ENCODE measurements at places on chromosomes 13 and 19. TPM values are rescaled to one million over a fixed set of nuclear protein-coding genes. Genes with fewer than 3 reads are reported as not detected.
A peak's percentile ranks its signal among the peaks of the same experiment; 100 is the strongest.

DNA sequence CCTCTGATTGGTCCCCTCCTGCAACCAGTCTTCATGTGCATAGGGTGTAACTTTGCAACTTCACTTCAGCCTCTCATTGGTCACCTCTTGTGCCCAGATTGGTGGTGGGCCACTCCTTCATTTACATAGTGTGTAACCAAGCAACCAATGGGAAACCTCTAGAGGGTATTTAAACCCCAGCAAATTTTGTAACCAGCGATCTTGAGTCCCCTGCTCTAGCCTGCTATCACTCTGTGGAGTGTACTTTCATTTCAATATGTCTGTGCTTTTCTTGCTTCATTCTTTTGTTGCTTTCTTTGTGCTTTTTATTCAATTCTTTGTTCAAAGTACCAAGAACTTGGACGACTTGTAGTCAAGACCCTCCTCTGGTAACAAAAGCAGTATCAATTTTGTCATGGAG is 1336.9 kb upstream of the SPRY2 start:
- no peak for DNase-seq

DNA sequence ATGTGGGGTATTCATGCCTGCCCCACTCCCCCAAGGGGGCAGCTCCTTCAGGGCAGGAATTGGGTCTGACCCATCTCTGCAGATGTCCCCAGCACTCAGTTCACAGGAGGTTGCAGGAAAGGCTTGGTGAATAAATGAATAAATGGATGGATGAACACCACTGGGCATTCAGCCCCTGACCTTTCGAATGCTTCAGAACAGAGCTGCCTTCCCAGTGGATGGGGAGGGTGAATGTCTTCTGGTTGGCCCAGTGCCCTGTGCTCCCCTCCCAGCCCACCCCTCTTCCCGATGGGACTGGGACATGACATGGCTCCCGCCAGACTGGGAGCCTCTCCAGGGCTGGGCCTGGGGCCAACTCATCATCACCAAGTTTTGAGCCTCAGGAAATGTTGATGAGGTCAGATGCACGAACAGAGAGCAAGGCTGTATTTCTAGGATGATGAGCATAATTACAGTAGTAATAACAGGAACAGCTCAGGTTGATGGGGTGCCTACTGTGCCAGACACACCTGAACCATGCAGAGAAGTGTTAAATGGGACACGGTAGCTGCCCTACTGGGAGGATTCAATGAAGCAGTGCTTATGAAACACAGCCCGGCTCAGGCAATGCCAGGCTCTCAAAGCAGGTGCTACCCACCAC is 25.7 kb downstream of the VRK3 start:
- no peak for DNase-seq

- DNase-seq = no peak
Measured at GRCh38 chr19:6811906-6812305, 39.4 kb downstream of the VAV1 start.

GRCh38 chr13:73090116-73090822 is 31.5 kb downstream of the KLF5 start:
- no peak for DNase-seq

DNA sequence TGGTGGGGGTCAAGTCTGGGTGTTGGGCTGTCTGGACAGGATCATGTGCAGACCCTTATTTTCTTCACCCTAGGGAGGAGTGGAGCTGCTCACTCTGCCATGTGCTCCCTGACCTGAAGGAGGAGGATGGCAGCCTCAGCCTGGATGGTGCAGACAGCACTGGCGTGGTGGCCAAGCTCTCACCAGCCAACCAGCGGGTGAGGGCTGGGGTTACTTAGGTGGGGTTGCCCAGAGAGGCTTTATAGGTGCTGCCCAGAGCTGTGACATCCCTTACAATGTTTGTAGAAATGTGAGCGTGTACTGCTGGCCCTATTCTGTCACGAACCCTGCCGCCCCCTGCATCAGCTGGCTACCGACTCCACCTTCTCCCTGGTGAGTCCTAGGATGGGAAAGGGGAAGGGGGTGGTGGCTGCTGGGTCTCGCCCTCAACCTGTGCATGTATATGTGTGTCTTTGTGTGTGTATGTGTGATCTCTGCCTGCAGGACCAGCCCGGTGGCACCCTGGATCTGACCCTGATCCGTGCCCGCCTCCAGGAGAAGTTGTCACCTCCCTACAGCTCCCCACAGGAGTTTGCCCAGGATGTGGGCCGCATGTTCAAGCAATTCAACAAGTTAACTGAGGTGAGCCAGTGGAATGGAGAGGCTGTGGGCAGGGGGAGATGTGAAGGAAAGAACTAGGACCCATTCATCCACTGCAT is 5.1 kb downstream of the CHMP2A start:
- DNase-seq = no peak

Gene CERS1
- 4.5 TPM for polyA plus RNA-seq

DNA sequence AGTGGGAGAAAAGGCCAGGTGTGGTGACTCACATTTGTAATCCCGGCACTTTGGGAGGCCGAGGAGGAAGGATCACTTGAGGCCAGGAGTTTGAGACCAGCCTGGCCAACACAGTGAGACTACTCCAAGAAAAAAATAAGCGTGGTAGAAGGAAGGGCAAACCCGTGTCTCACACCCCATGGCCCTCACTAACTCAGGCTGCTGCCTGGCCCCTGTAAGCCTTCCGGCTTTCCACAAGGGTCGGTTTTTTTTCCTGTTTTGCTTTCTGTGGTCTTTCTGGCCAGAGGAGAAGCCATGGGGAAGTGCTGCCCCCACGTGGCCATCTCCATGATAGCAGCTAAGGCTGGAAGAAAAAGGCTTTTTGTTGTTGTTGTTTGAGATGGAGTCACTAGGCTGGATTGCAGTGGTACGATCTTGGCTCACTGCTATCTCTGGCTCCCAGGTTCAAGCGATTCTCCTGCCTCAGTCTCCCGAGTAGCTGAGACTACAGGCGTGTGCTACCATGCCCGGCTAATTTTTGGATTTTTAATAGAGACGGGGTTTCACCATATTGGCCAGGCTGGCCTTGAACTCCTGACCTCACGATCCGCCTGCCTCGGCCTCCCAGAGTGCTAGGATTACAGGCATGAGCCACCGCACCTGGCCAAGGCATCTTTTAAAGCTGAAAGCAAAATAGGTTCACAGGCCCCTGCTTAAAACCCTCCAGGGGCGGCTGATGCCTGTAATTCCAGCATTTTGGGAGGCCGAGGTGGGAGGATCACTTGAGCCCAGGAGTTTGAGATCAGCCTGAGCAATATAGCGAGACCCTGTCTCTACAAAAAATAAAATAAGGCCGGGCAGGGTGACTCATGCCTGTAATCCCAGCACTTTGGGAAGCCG is 7.5 kb upstream of the ARHGEF18 start:
- peak; percentile 87 for DNase-seq

Gene SHISA7
- polyA plus RNA-seq = 0.20 TPM

- no peak for DNase-seq
Measured at GRCh38 chr13:98377635-98378378, 199.1 kb downstream of the STK24 start.

GRCh38 chr19:12886651-12886968 is 391 bp downstream of the KLF1 start:
- no peak for DNase-seq

GRCh38 chr19:4012092-4012974 is 4.8 kb downstream of the PIAS4 start:
- no peak for DNase-seq

Gene RNF113B
- polyA plus RNA-seq = not detected

Gene OVOL3
- polyA plus RNA-seq = not detected

All from left kidney (tissue), 8 donors.